ENCODE measurements at places on chromosomes 16 and 17.
A peak's percentile ranks its signal among the peaks of the same experiment; 100 is the strongest.

DNA sequence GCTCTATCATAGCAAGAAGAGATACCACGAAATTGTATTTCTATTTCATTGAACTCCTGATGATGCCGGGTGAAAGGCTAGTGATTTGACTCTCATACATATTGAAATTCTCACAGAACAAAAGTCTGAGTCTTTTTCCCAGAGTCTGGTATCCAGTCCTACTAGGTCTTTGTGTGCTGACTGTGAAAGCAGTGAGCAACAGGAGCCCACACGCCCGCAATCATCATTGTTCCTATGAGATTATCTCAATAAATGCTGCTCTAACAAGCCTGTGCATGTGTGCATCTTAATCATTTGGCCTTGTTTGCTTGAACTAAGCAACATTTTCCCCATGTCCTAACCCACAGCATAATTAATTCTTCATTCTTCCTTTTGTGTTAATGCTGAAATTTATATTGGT is 1466.0 kb downstream of the CDH11 start:
- DNase-seq: no peak

GRCh38 chr16:3797904-3798811 is 80.8 kb upstream of the TRAP1 start:
- no peak for DNase-seq

GRCh38 chr17:58336456-58337209 is 8.0 kb upstream of the TSPOAP1 start:
- DNase-seq: no peak

GRCh38 chr17:59839651-59840328 is 53.0 kb downstream of the TUBD1 start:
- no peak for DNase-seq

DNA sequence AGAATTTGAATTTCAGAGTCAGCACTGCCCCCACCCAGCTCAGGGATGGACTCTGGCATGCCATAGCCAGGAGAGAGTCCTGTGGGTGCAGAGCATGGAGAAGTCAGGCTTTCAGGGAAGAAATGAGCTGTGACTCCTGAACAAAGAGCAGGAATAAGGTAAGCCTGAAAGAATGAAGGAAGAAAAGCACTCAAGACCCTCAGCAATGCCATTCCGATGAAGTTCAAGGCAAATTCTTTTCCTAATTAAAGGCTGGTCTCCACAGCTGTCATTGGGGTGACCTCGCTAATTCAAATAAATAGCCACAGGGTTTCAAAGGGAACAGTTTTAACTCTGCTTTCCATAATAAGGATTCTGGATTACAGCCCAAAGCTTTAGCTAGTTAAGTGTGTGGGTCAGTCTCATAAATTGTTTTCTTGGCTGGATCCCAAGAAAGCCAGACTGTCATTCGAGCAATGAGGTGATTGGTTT is 31.7 kb downstream of the TOM1L2 start:
- DNase-seq: peak; percentile 89

- DNase-seq: peak; percentile 11
These were observed 11.2 kb upstream of the SLC47A2 start for GRCh38 chr17:19727501-19728078.

DNA sequence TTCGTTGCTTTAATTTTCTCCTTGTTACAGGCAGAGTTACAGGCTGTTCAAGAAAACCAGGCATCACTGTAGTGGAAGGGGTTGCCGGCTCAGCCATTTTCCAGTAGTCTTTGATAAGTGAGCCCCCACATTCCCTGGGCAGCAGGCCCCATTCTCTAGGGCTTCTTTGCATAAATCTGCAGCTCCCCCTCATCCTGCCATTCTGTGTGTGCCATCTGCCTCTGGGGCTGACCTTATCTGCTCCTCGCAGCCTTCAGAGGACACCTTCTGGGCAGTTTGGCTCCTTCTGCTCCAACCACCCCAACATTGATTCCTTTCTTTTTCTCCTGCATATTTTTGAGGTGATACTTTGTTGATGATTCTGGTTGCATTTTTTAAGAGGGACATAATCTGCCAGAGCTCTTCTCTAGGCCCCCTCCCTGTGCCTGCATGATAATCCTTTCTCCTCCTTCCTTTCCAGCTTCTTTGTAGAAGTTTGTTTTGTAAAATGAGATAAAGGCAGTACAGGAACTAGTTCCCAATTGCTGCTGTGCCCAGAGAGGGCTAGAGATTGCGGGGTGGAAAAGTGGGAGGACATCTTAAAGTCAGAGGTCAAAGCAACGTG is 17.1 kb downstream of the RND2 start:
- DNase-seq: peak; percentile 16

GRCh38 chr17:73118139-73118538 is 25.7 kb upstream of the SLC39A11 start:
- DNase-seq: no peak

DNA sequence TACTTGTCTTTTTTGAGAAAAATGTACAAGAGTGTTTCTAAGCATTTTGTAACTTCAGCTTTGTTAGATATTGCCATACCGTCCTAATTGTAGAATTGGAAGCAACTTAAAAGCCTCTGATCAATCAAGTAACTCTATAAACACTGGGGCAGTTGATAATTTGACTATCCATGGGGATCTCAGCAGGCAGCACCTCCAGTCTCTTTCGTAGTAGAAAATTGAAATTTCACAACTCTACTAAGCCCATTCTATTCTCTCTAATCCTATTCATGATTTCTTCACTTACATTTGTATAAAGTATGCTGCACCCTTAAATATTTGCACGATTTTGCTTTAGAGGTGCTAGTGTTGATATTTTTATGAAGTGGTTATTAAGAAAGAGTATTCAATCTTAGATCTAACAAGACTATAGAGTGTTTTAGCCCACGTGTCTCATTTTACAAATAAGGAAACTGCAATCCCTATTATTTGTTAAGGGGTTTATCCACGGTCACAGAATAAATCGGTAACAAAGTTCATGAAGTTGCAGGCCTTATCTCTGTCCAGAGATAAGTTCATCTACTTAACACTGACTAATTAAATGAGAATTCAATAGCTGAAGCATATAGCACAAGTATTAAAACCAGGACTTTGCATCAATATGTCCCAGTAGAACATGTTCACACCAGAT is 10.9 kb downstream of the ABCA6 start:
- no peak for DNase-seq

DNA sequence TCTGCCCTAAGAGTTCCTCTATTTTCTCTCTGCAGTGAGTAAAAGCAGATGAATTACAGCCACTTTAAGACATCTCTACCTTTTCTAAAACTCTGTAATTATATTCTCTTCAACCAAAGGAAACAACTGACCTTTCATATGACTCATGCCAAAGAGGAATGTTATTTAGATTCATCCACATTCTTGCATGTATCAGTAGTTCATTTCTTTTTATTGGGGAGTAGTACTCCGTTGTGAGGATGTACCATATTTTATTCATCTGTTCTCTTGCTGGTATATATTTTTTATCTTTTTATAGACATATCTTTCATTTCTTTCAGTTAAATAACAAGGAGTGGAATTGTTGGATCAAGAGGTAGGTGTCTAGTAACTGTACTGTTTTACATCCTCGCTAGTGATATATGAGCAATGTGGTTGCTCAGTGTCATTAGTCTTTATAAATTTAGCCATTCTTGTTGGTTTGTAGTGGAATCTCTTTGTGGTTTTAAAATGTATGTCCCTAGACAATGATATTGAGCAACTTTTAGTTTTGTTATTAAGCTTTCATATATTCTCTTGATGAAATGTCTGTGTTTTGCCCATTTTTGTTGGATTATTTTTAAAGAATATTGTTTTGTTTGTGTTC is 7.8 kb upstream of the MYH8 start:
- peak; percentile 63 for DNase-seq

DNA sequence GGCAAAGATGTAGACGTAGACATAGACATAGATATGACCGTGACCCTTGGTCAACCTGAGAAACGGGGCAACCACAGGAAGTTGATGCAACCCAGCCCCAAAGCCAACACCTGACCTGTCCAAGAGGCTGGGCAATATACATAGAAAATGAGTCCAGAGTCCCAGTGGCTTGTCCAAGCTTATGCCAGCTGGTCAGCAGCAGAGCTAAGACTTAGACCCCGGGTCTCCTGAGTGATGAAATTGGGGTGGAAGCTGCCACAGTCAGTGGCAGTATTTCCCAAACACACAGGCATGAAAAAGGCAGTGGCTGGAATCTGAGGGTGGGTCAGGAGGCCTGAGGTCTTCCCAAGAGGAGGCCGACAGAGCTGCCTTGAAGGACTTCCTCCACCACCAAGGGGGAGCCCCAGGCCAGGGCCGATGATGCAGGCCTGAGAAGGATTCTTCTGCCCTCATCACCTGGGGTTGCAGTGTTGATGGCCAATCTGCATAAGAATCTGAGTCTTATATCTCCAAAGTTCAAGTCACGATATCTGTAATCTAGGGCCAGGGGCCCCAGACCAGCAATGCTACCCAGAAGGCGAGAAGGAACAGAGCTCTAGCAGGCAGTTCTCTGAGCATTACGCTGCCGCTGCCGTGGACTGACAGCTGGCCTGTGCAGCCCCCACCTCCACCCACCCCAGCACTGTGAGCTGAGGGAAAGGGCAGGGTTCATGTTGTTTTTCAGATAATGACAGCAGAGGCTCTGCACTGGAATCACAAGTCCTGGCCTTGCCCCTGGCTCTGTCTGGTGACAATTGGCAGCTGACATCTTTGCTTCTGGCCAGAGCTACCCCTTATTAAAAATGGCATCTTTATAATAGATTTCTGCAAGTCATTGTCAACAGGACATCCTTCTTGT is 72.7 kb downstream of the GNAO1 start:
- no peak for DNase-seq

DNA sequence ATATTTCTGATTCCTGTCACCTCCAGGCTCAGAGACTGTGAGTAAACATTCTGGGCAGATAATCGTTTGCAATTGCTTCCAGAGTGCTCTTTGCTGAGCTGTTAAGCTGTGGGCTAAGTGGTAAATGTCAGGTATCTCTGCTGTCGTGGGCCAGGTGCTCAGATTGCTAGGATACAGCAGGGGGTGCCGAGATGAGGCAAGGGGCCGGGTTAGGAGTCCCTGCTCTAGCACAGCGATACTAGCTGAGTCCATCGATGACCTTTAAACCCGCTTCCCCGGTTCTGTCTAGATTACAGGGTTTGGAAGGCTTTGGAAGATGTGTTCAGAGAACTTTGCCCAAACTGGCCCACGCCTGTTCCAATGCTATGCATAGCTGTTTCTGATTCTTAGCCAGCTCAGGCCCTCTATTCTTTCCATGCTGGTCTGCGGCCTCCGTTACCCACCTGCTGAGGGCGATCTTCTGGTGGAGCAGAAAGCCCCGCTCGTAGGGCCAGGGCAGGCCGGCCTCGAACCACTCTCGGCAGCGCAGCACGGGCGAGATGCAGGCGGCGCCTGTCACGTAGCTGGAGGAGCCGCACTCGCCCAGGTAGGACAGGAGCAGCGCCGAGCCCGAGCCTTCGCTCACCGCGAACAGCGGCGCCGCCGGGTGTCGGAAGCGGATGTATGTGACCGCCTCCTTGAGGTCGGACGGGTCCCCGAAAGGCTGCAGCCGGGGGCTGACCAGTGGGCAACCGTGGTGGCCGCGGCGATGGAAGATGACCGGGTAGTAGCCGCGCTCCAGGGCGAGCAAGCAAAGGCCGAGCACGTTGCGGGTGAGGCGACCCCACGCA is 979 bp downstream of the ABHD15 start:
- DNase-seq: no peak

- no peak for DNase-seq
These were observed 144.7 kb upstream of the TBX2 start for GRCh38 chr17:61254904-61255303.

GRCh38 chr17:14513835-14514234 is 213.0 kb downstream of the HS3ST3B1 start:
- DNase-seq: no peak

DNA sequence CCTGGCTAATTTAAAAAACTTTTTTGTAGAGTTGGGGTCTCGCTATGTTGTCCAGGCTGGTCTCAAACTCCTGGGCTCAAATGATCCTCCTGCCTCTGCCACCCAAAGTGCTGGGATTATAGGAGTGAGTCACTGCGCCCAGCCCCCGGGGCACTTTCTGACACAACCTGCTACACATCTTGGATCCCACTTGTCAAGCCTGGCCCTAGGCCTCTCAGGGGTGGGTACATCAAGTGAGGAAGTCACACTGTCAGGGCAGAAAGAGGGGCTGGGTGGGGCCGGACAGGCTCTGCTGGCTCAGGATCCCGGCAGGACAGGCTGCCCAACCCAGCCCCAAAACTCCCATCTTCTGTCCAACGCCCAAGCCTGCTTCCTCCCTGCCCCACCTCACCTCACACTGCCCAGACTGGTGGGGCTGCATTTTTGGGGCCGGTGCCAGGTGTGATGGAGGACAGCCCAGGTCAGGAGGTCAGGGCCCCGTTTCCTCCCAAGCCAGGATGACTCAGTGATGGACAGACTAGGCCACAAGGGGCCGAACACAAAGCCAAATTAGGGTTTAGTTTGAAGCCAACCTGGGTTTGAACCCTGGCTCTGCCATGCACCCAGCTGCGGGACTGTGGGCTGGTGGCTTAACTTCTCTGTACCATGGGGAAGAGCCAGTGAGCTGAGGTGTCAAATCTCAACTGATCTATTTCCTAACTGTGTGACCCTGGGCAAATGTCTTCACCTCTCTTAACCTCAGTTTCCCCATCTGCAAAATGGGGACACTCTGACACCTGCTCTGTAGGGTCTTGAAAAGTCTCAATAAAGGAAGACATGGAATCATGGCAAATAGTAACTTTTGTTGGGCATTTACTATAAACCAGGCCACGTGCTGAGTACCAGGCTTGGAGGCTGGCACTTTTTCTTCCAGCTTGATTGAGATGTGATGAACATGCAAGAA is 8.9 kb upstream of the PPL start:
- peak; percentile 87 for DNase-seq
